ENCODE measurements at places on chromosomes 7 and 10. TPM values are rescaled to one million over a fixed set of nuclear protein-coding genes. Genes with fewer than 3 reads are reported as not detected.
A peak's percentile ranks its signal among the peaks of the same experiment; 100 is the strongest.

The PDK4 gene
- 1.5 TPM for total RNA-seq

The DPYSL4 gene
- 1.6 TPM for total RNA-seq

The PTN gene
- total RNA-seq: 28.6 TPM

DNA sequence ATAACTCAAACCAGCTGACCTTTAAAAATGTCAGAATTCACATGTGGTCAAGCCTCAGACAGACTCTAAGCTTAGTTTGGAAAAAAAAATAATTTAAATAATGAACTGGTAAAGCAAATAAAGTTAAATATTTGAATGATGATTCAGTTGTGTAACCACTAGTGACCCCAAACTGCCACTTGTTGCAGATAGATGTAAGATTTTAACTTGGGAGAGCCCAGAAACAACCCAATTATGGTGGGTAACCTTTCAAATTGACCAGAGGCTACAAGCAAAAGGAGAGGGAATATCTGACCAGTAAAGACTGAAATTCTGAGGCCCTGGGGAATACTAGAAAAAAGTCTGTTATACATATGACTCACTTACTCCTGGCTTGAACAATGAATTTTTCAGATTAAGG, 268.1 kb downstream of the HPSE2 start:
- no peak for ATAC-seq

GRCh38 chr10:81843042-81843441, 32.0 kb upstream of the NRG3 start:
- no peak for ATAC-seq

DNA sequence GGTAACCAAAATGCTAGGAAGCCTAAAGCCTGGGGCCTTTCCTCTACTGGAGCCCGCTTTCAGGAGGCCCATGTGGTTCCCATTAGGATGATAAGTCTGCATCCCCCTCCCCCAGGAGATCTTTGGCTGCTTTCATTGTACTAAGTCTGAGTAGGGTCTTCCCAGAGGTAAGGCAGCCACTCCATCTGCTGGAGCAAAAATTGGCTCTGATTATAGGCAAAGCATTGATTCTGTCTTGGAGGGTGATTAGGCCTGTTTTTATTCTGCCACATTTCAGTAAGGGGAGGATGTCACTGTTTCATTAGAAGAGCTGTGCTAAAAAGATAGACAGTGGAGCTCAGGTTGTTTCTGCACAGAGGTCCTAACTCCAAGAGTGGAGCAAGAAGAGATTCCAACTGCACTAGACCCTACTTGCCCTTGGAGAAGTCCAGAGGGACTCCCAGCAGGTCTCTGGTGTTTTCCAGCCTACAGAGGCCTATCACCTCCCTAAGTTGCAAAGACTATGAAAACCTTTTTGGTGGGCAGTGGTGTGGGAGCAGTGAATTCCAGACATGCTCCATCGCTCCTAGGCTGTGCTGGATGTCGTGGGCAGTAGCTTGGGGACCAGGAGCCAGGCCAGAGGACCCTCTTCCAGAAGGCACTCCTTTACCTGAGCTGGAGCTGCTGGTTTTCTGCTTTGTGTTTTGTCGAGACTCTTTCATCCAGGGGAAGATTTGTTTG, 7.1 kb upstream of the HOXA2 start:
- ATAC-seq: no peak

DNA sequence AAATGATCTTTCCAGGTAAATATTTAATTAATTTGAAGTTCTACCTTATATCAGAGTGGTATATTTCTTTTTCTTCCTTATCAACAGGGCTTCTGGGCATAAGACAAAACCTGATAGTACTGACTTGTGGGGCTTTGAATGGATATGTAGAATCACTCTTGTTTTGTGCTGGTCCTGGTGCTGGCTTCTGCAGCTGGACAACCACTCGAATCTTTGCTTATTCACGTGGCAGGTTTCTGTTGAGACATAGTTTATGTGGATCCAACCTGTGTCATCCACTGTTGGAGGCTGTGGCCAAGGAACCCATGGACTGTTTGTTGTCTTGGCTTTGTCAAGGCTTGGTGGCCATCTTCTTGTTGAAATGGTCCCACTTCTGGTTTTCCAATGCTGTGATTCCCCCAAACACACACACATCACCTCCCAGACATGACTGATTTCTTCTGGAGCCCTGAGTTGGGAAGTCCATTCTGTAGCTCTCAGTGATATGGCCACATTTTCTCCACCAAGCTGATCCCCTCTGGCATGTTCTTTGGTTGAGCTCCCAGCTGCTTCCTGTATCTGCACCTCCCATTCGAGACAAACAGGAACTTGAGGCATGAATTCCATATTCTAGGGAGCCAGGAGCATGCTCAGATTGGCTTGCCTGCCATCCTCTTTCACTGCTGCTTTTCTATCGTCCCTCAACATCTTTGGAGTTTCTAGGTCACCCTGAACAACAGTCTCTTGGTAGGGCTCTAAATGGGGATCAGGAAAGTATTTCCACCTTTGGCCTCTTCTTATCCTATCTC, 19.5 kb downstream of the TAS2R41 start:
- no peak for ATAC-seq

- ATAC-seq: no peak
Measured at GRCh38 chr7:124250297-124251034, 217.6 kb upstream of the TMEM229A start.

- no peak for ATAC-seq
Measured at GRCh38 chr7:55536619-55537457, 35.5 kb downstream of the VOPP1 start.

DNA sequence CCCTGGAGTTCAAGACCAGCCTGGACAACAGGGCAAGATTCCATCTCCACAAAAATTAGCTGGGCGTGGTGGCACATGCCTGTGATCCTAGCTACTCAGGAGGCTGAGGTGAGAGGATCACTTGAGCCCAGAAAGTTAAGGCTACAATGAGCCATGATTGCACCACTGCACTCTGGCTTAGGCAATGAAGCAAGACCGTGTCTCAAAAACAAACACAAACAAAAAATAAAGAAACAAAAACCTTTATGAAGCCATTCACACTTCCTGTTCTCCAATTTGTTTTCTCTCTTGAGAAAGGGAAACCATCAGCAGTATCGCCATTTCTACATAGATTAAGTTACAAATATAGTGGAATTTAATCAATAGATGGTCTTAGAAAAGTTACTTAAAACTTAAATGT, 19.8 kb downstream of the YME1L1 start:
- ATAC-seq: no peak

DNA sequence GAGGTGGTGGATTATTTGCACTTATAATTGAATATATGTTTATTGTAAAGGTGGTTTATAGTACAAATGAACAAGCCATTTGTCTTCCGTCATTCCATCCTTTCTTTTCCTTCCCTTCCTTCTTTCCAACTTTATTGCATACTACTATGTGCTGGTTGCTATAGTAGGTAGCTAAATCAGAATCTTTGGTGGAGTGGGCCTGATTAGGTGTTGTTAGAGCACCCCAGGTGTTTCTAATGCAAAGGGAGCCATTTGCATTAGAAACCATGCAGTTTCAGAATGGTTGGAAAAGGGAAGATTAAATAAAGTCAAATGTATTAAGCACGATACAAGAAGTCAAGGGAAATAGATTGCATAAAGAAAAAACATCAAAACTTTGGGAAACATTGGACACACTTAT, 88.8 kb upstream of the TRIL start:
- ATAC-seq: no peak

DNA sequence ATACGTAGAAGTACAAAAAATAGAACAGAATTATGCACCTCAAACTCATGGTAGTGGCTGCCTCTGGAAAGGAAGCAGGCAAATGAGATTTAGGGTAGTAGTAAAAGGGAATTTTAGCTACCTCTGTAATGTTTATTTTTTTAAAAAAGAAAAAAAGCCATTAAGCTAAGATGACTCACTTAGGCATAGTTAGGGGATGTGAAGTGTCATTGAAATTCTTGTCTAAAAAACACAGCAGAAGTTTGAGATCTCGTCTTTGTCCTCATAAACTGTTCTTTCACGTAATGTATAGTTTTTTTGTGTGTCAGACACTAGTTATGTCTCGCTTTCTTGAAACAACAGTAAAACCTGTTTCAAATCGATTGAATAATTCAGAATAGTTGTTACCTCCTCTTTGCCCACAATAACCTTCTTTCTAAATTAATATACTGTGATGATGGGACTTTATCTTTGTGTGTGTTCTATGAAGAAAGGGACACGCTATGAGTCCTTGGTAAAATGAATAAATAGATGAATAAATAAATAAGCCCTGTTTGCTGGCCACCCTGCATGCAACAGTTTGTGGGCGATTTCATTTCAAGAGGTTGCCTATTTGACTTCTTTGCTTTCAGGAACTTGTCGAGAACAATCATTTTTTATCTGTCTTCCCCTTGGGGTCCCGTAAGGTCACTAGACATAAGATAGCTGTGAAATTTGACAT, 14.5 kb upstream of the FBXW4 start:
- ATAC-seq: no peak

DNA sequence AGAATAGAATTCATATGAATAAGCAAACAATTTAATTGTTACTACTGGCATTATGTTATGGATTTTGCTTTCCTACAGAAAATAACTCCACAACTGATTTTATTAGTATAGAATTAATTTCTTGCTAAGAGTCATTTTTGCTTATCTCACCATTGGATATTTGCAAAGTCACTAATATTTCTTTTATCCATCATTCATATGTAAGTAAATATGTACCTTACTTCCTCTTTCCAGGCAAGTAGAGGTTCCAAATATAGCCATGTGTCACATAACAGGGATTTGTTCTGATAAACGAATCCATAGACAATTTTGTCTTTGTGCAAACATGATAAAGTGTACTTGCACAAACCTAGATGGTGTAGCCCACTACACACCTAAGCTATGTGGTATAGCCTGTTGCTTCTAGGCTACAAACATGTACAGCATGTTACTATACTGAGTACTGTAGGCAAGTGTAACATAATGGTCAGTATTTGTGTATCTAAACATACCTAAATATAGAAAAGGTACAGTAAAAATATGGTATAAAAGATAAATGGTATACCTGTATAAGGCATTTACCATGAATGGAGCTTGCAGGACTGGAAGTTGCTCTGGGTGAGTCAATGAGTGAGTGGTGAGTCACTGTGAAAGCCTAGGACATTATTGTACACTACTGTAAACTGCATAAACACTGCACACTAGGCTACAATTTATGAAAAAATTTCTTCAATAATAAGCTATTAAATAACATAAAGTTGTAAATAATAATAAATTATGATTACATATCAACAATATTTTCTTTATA, 18.3 kb downstream of the KLLN start:
- peak; percentile 48 for ATAC-seq

- ATAC-seq: no peak
Measured at GRCh38 chr10:80411267-80411668, 2.9 kb downstream of the PRXL2A start.

Measured in esophagus mucosa (tissue), 1 donor.